Vagina (tissue), 2 donors: ENCODE measurements at places on chromosomes 11 and 22. TPM values are rescaled to one million over a fixed set of nuclear protein-coding genes. Genes with fewer than 3 reads are reported as not detected.

DNA sequence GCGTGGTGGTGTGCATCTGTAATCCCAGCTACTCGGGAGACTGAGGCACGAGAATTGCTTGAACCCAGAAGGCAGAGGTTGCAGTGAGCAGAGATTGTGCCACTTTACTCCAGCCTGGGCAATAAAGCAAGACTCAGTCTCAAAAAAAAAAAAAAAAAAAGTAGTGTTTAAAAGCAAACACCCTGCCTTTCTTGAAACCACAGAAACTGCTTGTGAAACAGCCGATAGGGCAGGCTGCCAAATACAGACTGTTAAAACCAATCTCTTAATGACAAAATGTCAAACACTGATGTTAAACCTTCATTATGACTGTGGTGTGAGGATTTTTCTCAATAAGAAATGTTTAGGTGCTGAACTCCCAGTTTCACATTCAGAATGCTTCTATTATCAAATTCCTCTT, 27.3 kb downstream of the MARK2 start:
- DNase-seq = no peak

DNA sequence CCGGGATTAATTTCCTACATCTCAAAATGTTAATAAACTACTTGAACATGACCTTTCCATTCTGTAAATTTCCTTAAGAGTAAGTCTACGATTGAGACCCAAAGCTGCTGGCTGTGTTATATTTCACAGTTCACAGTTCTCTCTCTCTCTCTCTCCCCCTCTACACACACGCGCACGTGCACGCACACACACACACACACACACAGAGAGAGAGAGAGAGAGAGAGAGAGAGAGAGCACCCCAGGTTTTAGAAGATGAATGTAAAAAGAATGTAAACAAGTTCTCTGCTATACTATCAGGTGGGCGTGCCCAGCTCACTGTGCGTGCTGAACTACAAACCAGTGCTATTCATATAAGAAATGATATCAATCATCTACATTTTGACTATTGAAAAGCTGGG, 3.3 kb downstream of the BDNF start:
- no peak for DNase-seq

DNA sequence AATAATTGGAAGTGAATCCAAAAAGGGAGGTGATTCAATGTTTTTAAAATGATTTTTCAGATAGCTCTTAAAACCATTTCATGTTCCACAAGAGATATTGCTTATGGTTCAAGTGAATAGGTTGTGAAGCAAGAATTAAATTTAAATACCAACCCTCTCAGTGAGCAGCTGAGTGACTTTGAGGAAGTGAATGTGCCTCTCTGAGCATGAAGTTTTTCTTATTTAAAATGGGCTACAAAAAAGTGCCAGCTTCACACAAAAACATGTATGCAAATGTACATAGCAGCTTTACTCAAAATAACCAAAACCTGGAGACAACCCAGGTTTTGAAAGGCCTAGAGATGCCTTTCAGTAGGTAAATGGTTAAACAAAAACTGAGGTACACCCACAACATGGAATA, 35.5 kb upstream of the GAB4 start:
- no peak for DNase-seq

- no peak for DNase-seq
These were observed 101.9 kb upstream of the OR4B1 start for GRCh38 chr11:48114740-48115139.

The BIK gene
- not detected for total RNA-seq
